ENCODE measurements at places on chromosomes 5 and 9.

DNA sequence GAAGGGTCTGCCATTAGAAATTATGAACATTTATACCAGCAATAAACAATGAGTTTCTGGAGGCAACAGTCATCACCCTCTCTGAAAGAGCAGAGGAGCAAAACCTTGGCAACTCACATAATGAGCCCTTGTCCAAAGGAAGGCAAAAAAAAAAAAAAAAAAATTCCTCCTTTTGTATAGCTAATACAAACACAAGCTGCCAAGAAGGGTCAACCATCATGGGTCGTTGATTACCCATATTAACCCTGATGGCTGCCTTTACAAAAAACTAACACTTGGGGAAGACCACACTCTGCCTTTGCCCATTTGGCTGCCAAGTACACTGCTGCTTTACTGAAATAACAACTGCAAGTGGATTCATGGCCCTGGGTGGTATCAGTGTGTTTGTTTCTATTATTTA, 272.7 kb downstream of the ADAMTSL1 start:
- DNase-seq, result no peak

GRCh38 chr9:78325846-78326360, 29.0 kb downstream of the PSAT1 start:
- DNase-seq, result no peak

DNA sequence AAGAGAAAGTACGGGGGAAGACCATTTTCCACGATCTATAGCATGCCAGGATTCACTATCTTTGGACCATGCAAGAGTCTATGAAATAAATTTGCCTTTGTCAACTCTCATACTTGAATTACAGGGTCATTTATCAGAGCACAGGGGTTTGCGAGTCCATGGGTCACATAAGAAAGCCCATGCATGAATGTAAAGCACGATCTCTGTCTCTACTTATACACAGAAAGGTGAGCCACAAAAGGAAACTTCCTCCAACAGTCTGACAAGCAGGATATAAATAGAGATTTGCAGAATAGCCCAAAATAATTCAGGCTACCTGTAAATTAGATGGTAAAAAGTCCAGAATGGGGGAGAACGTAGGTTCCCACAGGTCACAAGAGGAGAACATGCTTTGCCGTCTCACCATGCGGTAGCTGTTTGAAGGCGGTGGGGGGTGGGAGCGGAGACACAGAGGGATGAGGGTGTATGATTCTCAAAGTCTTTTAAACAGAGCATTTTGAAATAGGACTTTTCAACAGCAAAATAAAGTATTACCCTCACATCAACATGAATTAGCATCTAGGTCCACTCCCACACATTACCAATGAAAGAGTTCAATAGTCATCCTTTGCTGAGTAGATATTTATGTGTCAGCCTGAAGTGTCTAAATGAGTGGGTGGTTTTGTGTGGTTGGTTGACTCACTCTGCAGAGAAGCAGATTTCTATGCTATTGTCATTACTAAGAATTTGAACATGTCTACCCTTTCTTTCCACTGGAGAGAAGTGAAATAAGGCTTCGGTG, 279.7 kb downstream of the EBF1 start:
- no peak for DNase-seq

GRCh38 chr5:139676951-139677735, 29.0 kb downstream of the CXXC5 start:
- no peak for DNase-seq

GRCh38 chr9:4796988-4797853, 4.5 kb downstream of the RCL1 start:
- DNase-seq, result no peak

DNA sequence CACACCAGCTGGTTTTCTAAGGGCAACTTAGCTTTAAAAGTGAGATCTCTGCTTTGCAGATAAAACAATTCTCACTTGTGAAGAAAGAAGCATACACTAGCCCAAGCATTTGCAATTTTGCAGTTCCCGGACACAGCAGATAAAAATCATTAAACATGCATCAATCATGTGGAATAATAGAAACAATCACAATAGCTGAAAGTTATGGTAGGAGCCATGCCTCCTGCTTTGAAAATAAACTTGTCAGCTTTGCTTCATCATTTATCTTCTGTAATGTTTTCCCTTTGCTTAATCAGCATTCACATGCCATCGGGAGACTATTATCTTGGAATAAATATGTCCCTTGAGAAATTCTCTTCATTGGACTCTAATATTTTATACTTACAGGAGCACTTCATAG, 60.3 kb upstream of the DAB2 start:
- DNase-seq, result no peak

DNA sequence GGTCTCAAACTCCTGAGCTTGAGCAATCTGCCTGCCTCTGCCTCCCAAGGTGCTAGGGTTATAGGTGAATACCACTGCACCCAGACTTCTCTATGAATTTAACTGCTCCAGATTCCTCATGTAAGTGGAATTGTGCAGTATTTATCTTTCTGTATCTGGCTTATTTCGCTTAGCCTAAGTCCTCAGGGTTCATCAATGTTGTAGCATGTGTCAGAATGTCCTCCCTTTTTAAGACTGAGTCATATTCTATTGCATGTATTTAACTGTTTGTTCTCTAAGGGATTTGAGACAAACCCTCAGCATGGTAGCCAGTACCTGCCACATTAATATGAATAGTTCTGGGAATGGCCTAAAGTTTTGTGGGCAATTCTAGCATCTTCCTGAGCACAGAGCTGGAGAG, 53.9 kb upstream of the TUT7 start:
- no peak for DNase-seq

DNA sequence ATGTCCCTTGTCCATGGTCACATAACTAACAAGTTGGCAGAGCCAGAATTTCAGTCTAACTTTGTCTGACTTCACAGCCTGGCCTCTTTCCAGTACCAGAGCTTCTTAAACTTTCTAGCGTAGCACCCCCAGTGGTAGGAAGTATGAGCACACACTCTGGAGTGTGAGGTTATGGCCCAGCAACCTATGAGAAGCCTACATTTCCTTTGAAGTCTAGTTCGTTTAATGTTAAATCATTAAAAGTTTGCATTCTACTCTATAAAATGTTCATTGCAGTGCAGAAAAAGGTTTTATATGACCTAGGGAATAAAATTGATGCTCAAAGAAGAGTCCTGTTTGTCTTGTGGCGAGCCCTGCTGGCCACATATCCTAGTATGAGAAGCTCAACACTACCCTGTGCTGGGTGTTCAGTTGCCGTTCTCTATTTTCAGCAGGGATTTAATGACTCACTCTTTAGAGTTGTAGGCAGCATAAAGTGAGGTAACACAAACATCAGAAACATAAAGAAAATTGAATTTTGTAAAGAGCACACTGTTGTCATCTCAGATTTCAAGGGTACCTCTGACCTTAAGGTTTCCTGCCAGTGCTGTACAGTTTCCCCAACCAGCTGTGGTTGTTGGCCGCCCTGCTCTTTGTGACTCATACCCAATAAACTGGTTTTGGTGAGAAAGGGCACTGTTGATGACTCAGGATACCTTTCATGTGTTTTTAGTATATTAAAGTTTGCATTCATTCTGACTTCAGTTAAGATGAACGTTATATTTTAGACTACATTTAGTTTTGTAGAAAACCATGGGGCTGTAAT, 14.3 kb downstream of the MCCC2 start:
- no peak for DNase-seq

Measured in GF-D8 (cell line).